ENCODE measurements at places on chromosomes 3 and 15.

DNA sequence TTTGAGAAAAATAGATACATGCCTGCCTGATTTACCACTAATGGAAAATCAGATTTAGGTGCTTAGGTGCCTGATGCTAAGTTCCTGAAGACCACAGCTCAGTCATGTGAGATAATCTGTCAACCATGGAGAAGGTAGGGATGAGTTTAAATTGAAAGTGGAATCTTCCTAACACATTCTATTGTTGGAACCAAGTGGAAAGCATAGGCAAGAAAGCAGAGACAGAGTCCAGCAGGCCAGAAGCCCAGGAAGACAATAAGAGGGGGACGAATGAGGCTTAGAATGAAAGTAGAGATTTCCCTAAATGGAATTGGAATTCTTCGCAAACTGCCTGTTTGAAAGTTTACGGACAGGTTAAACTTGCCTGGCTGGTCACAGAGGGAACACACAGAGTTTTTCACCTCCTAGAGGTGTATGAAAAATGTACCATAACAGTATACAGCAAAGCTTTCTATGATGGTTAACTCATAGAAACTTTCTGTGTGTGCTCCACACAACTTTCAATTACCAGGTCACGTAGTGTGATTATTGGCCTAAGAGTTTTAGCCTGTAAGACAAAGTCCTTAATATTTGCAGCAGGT, 453.8 kb upstream of the KCNMB2 start:
- no peak for DNase-seq

GRCh38 chr3:124818398-124819091, 68.6 kb downstream of the ITGB5 start:
- DNase-seq: no peak

- peak; percentile 1 for DNase-seq
These were observed 38.0 kb downstream of the TMEM41A start for GRCh38 chr3:185460719-185461350.

GRCh38 chr3:8942746-8943488, 20.4 kb downstream of the RAD18 start:
- DNase-seq: no peak

GRCh38 chr3:115347737-115348136, 200.6 kb upstream of the ZBTB20 start:
- no peak for DNase-seq

GRCh38 chr15:48781017-48781416, 29.9 kb downstream of the CEP152 start:
- DNase-seq: no peak

GRCh38 chr3:115977866-115978265, 354.6 kb downstream of the GAP43 start:
- DNase-seq: no peak

DNA sequence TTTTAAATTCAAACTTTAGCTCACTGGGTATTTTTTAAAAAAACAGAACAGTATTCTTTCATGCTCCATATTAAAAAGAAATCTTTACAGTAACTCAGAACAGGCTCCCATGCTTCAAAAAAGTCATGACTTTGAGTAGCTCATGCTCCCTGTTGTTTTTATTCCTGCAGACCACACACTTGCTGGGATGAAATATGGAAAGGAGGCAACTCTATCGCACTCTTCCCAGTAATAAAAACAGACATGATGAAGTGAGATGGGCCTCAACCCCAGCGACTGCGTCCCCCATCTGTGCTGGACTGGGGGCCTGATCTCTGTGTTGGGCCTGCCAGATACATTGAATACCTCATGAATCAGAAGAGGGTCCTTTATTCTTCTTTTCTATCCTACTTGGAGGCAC, 58.9 kb downstream of the ARHGEF3 start:
- no peak for DNase-seq

GRCh38 chr3:110859993-110860392, 211.6 kb upstream of the NECTIN3 start:
- DNase-seq: no peak

DNA sequence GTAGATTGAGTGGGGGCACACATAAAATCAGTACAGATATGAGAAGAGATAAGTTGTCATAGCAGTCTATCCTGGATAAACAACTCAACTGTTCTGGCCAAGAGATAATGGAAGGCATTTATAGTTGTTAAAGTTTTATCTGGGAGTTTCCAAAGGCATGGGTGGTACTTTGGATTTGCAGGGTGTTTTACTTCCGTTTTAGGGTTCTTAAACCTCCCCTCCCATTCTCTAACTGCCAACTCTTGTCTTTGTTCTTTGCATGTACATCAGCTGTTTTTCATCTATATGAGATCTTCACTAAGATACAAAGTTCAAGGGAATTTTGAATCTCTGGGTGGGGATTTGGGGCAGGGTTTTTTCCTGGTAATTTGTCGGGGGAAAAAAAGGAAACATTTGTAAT, 174.7 kb upstream of the CGNL1 start:
- DNase-seq: no peak

DNA sequence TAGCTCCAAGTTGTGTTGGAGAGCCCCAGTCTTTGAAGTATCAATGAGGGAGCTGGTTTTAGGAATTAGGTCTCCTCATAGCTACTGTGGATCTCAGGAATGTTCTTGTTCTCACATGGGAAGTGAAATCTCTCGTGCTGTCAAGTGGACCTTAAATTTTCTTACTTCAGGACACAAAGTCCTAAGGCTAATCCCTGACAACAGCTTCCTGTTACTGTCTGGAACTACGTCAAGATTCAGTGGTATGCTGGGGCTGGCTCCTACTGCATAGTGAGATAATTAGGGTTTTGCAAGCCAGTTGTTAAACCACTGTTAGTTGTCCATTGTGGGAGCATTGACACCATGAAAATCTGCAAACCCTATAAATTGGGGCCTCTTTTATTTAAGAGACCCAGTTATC, 22.8 kb downstream of the MESP1 start:
- no peak for DNase-seq

DNA sequence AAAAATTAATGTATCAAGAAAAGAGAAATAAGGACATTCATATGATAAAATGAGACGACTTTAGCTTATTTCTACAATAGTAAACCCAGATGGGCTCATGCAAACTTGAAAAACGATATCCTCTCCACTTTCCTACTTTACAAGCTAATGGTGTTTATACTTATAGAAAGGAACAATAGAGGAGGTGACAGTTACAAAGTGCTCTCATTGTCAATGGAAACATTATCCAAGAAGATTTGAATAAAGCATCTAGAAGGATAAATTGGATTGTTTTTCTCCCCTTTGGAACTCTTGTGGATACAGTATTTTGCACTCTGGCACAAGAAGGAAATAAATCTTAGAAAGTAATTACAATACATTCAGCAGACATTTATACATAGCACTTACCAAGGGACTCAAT, 20.2 kb upstream of the CCDC66 start:
- DNase-seq: no peak

DNA sequence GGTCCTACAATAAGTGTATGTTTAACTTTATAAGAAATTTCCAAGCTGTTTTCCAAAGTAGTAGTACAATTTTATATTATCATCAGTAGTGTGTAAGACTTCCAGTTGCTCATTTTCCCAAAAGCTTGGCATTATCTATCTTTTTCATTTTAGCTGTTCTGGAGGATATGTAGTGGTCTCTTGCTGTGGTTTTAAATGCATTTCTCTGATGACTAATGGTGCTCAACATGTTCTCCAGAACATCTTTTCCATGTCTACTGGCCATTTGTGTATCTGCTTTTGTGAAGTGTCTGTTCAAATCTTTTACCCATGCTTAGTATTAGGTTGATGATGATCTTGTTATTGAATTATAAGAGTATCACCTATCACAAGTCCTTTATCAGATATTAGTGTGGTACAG, 13.3 kb downstream of the BCL2A1 start:
- DNase-seq: no peak

DNA sequence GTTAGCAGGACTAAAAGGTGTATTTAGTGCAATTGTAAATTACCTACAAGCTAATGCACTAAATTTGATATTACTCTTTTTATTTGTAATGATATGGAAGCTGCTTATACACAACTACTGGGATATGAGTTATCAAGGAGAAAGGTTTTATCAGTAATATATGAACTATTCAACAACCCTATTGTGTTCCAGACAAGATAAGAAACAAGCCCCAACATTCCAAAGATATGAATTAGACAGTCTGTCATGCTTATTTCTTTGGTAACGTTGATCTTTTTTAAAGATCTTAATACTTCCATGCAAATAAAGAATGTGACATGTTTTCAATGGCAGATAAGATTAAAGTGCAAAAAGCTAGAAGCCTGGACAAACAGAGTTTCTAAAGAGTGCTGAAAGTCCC, 314.0 kb upstream of the THBS1 start:
- no peak for DNase-seq

DNA sequence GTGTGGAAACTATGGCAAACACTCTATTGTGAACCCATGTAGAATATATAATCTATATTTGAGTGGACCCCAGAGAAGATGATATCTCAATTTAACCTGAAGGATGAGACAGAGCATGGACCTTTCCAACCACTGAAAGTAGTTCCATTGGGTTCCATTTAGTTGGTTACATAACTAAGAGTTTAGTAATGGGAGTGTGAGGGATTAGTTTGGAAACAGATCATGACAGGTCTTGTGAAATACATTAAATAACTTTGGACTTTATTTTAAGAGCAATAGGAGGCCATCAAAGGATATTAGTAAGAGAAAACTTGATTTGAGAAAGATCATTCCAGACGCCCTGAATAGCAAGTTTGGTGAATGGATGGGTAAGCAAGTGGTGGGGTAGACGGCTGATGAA, 487.2 kb upstream of the ROBO2 start:
- DNase-seq: no peak

GRCh38 chr3:8539419-8539818, 37.8 kb downstream of the LMCD1 start:
- no peak for DNase-seq

DNA sequence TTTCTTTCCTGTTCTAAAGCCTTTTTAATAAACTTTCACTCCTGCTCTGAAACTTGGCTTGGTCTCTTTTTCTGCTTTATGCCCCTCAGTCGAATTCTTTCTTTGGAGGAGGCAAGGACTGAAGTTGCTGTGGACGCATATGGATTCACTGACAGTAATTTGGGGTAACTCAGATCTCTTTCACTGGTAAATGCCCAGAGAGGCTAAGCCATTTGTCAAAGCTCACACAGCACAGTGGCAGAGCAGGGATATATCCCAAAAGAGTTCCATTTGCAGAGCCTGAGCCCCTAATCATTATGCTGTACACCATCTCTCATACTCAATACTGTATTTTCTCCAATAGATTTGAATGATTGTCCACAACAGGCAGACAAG, 72.3 kb upstream of the GALNT15 start:
- no peak for DNase-seq

GRCh38 chr3:42292009-42292408, 26.0 kb upstream of the CCK start:
- DNase-seq: no peak

DNA sequence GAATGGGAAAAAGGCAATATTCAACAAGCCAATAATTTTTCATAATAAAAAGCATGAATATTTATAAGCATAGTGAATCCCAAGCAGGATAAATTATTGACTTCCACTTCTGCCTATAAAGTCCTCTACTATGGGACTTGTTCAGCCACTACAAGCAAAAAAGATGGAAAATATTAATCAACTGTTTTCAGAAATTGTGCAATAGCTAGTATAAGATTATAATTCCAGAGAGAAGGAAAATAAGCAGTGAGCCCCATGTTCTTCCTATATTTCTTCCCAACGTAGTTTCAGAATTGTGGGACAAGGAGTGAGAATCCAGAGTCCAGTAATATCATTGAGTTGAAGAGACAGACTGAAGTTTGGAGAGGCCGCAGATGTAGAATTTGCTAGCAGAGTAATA, 24.3 kb downstream of the SGO1 start:
- DNase-seq: no peak

DNA sequence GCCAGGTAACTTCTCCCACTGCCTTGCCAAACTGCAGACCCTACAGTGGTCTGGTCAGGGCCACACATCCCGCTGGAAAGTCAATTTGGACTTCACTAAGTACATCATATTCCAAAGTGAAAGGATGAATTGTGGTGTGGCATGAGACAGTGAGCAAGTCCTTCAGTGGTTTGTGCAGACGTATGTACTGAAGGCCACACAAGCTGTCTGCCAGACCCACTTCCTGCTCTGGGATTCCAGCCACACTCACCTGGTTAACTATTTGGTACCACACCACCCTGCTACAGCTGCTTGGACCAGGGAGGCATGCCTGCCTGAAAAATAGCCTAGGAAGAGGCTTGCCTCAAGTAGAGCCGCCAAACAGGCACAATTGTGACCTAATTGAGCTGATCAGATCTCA, 94.1 kb upstream of the STRIT1 start:
- DNase-seq: no peak

DNA sequence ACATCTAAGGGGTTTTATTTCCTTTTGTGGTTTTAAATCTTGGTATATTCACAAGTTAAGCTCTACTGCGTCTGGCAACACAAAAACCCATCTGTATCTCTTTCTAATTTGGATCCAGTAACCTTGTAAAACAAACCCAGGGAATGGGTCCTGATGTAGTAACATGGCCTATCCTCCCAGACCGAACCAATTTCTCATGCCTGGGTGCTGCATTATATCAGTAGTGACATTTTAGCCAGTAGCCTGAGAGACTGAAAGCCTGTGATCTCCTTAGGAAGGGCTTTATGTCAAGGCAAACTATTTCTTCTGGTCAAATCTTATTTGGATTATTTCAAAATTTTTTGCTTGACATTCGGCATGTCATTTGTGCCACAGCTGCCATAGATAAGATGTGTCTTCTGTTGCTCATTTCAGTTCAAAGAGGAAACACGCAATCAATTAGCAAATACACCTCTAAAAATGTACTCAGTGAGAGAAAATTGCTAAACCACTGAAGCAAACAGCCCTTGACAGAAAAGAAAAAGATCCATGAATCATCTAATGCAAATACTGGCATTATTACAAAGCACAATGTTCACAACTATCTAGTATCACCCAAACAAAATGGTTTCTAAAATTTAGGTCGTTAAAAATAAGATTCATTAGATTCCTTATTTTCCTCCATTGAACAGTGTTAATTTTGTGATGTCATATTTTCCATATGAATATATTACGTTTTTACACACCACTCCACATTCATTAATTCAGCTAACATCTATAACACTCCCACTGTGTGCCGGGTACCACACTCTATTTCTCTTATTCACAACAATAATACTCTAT, 4.0 kb downstream of the NPTN start:
- DNase-seq: no peak

GRCh38 chr3:193335031-193335430, 43.5 kb downstream of the ATP13A5 start:
- DNase-seq: no peak

DNA sequence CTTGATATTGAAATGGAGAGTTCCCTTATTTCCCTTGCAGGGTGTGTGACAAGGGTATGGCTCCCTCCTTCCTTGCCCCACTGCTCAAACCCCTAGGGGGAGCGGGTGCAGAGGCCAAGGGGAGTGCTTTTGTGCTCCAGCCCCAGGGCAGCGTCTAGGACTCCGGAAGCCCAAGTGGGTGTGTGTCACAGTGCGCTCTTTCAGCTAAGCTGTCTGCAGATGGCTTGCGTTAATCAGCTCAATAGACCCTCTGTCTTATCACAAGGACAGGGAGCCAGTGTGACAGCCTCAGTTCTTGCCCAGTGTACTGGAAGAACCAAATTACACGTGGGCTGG, 523.6 kb upstream of the LMCD1 start:
- DNase-seq: no peak

- no peak for DNase-seq
These were observed 317.1 kb downstream of the ZIC4 start for GRCh38 chr3:147089286-147089685.

- DNase-seq: no peak
These were observed 364.4 kb upstream of the ARHGEF26 start for GRCh38 chr3:153756816-153757215.

- no peak for DNase-seq
These were observed 652.0 kb upstream of the NECTIN3 start for GRCh38 chr3:110419601-110420000.

- DNase-seq: peak; percentile 27
These were observed 130.3 kb downstream of the GHSR start for GRCh38 chr3:172317984-172318383.

Measured in frontal cortex (tissue), 4 donors.